T-cell (primary cell): ENCODE measurements at places on chromosomes 16 and 17. TPM values are rescaled to one million over a fixed set of nuclear protein-coding genes. Genes with fewer than 3 reads are reported as not detected.

DNA sequence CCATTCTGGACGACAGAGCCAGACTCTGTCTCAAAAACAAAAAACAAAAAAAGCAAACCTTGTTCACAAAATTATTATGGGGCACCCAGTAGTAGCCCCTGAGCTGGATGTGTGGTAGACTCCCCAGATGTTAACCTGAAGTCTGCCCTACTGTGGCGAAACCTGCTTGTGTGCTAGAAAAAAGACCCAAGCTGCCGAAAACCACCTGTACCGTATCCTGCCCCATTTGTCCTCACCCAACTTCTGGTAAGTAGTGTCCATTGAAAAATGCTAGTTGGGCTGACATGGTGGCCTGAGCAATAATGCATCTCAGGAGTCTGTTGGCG is 9.1 kb downstream of the RMI2 start:
- H3K27me3 ChIP-seq: no peaks in the 10 kb centered on the region
- peak overlapping the region; percentile 22 for H3K4me3 ChIP-seq
- DNase-seq: no peak

Gene TMEM231
- total RNA-seq: 1.5 TPM

- no peak overlapping the region for H3K27ac ChIP-seq
- no peaks in the 10 kb centered on the region for H3K36me3 ChIP-seq
- H3K4me1 ChIP-seq: peaks cover 6% of the 10 kb centered on the region
- peaks cover 7% of the 10 kb centered on the region for H3K27me3 ChIP-seq
Measured at GRCh38 chr16:4309833-4310266, 6.0 kb upstream of the GLIS2 start.

DNA sequence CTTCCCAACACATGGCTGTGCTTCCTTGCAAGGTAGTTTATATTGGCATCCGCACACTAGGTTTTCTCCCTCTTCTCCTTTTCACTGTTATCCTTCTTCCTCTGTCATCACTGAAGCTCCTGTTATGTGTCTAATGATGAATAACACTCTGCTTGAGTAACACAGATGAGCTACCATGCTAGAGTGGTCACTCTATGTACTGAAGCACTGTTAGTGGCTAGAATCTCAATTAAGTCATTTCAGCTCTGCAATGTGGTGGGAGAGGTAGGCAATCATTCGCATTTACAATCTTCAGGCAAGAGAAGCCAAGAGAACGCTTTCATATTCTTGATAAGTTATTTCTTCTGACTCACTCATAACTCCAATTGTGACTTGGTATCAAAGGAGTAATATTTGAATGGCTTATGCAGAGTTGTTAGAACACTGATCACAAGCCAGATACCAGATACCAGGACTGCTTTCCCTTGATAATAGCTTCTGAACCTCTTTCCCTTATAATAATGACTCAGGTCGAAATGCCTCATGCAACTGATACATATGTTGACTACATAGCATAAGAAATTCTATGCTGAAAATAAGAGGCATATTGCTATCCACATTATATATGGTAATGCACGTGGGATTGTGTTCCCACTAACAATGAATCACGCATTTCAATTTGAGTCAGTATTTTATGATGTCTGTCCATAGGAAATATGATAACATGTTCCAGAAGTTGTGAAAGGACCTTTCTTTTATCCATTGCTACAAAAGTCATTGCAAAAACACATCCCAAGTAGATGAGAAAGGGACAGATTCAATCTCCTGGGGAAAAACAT is 158.0 kb upstream of the HS3ST3A1 start:
- no peaks in the 10 kb centered on the region for H3K36me3 ChIP-seq
- H3K4me3 ChIP-seq: no peak overlapping the region
- H3K4me1 ChIP-seq: no peaks in the 10 kb centered on the region

- no peak for DNase-seq
- H3K4me1 ChIP-seq: peaks cover 88% of the 10 kb centered on the region
- H3K27me3 ChIP-seq: no peaks in the 10 kb centered on the region
- H3K36me3 ChIP-seq: no peaks in the 10 kb centered on the region
Measured at GRCh38 chr16:85568519-85568918, 44.6 kb upstream of the GSE1 start.

DNA sequence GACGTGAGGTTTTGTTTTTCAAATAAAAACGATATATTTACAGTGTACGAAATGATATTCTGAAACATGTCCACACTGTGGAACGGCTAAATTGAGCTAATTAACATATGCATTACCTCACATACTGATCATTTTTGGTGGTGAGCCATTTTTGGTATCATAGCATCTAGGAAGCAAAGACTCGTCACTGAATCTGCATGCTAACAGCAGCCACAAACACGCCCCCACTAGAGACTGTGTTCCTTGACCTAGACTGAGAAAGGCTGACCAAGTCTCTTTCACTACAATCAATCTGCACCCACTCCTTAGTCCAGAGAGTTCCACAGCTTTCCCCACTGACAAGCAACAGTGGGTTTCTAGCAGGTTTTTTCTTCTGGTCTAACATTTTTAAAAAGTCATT is 29.5 kb downstream of the NPLOC4 start:
- H3K27me3 ChIP-seq: no peaks in the 10 kb centered on the region
- no peak overlapping the region for H3K27ac ChIP-seq
- no peak overlapping the region for H3K4me3 ChIP-seq
- DNase-seq: no peak
- H3K4me1 ChIP-seq: no peaks in the 10 kb centered on the region

- H3K4me1 ChIP-seq: peaks cover 15% of the 10 kb centered on the region
- H3K36me3 ChIP-seq: peaks cover 52% of the 10 kb centered on the region
- H3K27me3 ChIP-seq: no peaks in the 10 kb centered on the region
- no peak for DNase-seq
- H3K27ac ChIP-seq: no peak overlapping the region
- H3K4me3 ChIP-seq: no peak overlapping the region
Measured at GRCh38 chr16:8852534-8852933, 16.3 kb downstream of the CARHSP1 start.

Gene SCIMP
- 1.2 TPM for total RNA-seq

Gene IKZF3
- total RNA-seq: 108 TPM

Gene KRTAP9-7
- not detected for total RNA-seq

DNA sequence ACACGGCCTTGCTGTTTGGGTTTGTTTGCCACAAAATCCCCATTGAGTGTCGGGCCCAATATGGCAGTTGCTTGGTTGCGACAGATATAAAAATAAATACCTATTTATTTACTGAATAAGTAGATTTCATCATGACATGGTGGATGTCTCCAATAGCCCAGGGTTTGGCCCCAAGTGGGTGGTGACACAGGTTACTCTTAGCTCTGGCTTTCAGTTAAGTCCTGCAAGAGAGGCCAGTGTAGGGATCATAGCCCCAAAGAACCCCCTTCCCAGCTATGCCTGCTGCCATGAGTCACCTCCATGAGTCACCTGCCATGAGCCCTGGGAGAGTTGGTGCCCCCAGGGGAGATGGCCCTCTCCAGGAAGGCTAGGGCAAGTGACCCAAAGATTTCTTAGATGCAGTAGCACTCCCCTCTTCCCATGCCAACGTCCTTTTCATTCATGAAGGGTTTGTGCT is 78.7 kb upstream of the LGALS9 start:
- H3K27ac ChIP-seq: no peak overlapping the region
- no peaks in the 10 kb centered on the region for H3K27me3 ChIP-seq
- no peak overlapping the region for H3K4me3 ChIP-seq
- H3K4me1 ChIP-seq: no peaks in the 10 kb centered on the region
- peaks cover 6% of the 10 kb centered on the region for H3K36me3 ChIP-seq
- DNase-seq: no peak

Gene FNDC8
- total RNA-seq: not detected

- H3K4me3 ChIP-seq: no peak overlapping the region
- no peaks in the 10 kb centered on the region for H3K36me3 ChIP-seq
- H3K27me3 ChIP-seq: no peaks in the 10 kb centered on the region
- H3K4me1 ChIP-seq: peaks cover 17% of the 10 kb centered on the region
- no peak for DNase-seq
Measured at GRCh38 chr17:2655546-2655945, 56.0 kb downstream of the CLUH start.

- no peak for DNase-seq
- no peak overlapping the region for H3K4me3 ChIP-seq
- H3K36me3 ChIP-seq: no peaks in the 10 kb centered on the region
- H3K4me1 ChIP-seq: peaks cover 19% of the 10 kb centered on the region
- no peak overlapping the region for H3K27ac ChIP-seq
Measured at GRCh38 chr17:17066021-17066420, 23.8 kb downstream of the MPRIP start.

- no peaks in the 10 kb centered on the region for H3K27me3 ChIP-seq
- H3K27ac ChIP-seq: no peak overlapping the region
- no peak for DNase-seq
- no peak overlapping the region for H3K4me3 ChIP-seq
- peaks cover 32% of the 10 kb centered on the region for H3K36me3 ChIP-seq
- peaks cover 2% of the 10 kb centered on the region for H3K4me1 ChIP-seq
Measured at GRCh38 chr16:28865722-28866453, 2.2 kb downstream of the SH2B1 start.

Gene TP53TG3B
- total RNA-seq: not detected

DNA sequence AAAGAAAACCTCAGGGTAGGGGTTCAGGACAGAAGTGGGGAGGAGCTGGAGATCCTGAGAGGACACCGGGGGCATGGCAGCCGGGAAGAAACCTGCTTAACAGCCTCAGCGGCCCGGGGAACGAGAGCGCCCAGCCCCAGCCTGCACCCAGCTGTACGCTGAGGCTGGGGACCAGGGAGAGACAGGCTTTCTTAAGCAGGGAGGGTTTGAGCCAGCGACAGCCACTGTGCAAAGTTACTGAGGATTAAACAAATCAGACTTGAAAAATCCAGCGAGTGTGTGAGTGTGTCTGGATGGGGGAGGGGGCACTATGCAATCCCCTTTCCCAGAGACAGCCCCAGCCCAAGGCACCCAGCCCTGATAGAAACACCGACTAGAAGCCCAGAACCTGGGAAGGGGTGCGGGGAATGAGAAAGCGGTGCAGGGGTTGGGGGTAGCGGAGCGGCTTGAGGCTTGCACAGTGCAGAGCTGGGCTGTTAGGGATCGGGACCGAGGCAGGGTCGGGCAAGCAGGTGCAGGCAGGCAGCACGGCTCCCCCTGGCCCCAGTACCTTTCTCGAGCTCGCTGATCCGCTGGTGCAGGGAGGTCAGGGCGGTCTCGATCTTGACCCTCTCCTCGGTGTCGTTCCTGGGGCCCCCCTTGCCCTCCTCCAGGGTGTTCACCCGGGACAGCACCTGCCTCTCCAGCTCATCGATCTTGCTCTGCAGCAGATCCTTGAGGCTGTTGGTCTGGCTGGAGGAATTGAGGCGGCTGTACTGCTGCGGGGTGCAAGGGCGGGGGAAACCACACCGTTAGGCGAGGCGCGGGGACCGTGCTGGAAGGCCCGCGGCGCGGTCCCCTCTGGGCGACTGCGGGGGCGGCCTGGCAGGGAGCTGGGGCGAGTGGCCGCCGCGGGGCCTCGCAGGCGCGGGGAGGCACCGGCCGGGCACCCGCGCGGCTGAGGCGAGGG is 1.2 kb downstream of the NPTX1 start:
- H3K4me1 ChIP-seq: peaks cover 6% of the 10 kb centered on the region
- no peaks in the 10 kb centered on the region for H3K36me3 ChIP-seq
- H3K27me3 ChIP-seq: peaks cover 88% of the 10 kb centered on the region
- no peak for DNase-seq
- H3K27ac ChIP-seq: no peak overlapping the region
- H3K4me3 ChIP-seq: peak overlapping the region; percentile 54

DNA sequence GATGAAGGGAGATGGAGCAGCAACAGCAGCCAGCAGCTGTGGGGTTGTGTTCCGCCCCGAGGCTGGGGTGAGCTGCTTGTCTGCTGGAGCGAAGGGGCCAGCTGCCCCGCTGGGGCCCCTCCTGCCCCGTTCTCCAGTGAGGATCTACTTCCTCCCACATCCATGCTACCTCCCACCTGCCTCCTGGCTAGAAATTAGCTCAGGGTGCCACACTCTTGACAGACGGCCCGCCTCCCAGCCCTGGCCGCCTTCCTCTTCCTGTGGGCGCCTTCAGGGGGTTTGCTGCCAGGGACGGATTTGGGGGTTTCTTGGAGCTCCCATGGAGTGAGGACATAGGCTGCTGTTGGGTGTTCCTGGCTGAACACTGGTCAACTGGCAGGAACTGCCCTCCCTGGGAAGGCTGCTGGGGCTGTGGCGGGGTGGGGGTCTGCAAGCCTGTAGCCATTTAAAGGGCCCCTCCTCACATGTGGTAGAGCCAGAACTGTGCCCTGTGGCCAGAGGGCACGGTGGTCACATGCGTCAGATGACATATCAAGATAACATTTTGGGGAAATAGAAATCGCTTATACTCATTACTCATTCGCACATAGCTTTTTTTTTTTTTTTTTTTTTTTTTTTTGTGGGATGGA is 13.1 kb downstream of the TBC1D24 start:
- H3K27me3 ChIP-seq: peaks cover 4% of the 10 kb centered on the region
- H3K4me1 ChIP-seq: peaks cover 23% of the 10 kb centered on the region
- H3K4me3 ChIP-seq: no peak overlapping the region
- DNase-seq: no peak

DNA sequence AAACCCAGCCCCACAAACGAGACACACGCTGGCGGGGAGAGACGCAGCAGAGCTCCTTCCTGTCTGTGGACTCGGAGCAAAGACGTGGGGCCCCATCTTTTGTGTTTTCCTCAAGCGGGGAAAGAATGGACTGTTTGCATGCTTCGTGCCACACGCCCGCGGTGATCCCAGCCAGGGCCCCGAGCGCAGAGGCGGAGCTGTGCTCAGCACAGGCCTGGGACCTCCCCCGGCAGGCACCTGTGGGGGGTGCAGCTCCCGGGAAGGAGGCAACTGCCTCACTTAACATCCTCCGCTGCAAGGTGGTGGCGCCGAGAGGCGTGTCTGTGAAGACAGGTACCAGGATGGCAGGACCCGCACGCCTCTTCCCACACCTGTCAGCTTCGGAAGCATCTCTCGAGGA is 19.1 kb downstream of the TRARG1 start:
- peaks cover 45% of the 10 kb centered on the region for H3K4me1 ChIP-seq
- peak; percentile 38 for DNase-seq
- no peaks in the 10 kb centered on the region for H3K36me3 ChIP-seq
- H3K4me3 ChIP-seq: peak overlapping the region; percentile 26

- peaks cover 100% of the 10 kb centered on the region for H3K4me1 ChIP-seq
- no peaks in the 10 kb centered on the region for H3K27me3 ChIP-seq
- DNase-seq: no peak
- H3K27ac ChIP-seq: peak overlapping the region; percentile 91
- H3K4me3 ChIP-seq: no peak overlapping the region
Measured at GRCh38 chr17:57603546-57603945, 141.6 kb downstream of the CCDC182 start.

GRCh38 chr17:41635121-41636097 is 11.0 kb upstream of the KRT17 start:
- H3K4me3 ChIP-seq: no peak overlapping the region
- no peaks in the 10 kb centered on the region for H3K36me3 ChIP-seq
- peaks cover 13% of the 10 kb centered on the region for H3K27me3 ChIP-seq
- DNase-seq: no peak
- H3K4me1 ChIP-seq: no peaks in the 10 kb centered on the region

Gene HLF
- 0.80 TPM for total RNA-seq

- DNase-seq: no peak
- no peaks in the 10 kb centered on the region for H3K4me1 ChIP-seq
- peaks cover 4% of the 10 kb centered on the region for H3K36me3 ChIP-seq
- no peaks in the 10 kb centered on the region for H3K27me3 ChIP-seq
Measured at GRCh38 chr16:24826096-24826690, 19.6 kb upstream of the SLC5A11 start.

Gene EPX
- total RNA-seq: not detected
